ENCODE measurements at places on chromosomes 2 and 18.

DNA sequence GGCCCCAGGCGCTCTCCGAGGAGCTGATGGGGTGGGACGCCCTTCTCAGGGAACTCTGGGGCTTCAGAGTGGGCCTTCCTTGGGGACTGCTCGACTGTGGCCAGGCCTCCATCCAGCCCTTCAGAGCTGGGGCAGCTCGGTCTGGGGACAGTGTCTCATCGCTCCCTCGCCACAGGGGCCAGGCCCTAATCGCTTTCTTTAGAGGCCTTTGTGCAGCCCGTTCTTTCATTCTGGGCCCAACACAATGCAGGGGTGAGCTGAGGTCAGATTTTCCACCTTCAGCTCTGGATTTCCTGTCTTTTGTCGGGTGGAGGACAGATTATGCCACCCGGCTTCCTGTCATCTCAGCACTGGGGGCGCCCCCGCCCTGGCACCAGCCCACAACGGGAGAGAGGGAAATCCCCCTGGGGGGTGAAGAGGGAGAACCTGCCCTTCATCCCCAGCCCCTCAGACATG lies 25.2 kb downstream of the MYCN start:
- no peak for DNase-seq

GRCh38 chr2:232951891-232952290 lies 61.2 kb downstream of the NGEF start:
- no peak for DNase-seq

DNA sequence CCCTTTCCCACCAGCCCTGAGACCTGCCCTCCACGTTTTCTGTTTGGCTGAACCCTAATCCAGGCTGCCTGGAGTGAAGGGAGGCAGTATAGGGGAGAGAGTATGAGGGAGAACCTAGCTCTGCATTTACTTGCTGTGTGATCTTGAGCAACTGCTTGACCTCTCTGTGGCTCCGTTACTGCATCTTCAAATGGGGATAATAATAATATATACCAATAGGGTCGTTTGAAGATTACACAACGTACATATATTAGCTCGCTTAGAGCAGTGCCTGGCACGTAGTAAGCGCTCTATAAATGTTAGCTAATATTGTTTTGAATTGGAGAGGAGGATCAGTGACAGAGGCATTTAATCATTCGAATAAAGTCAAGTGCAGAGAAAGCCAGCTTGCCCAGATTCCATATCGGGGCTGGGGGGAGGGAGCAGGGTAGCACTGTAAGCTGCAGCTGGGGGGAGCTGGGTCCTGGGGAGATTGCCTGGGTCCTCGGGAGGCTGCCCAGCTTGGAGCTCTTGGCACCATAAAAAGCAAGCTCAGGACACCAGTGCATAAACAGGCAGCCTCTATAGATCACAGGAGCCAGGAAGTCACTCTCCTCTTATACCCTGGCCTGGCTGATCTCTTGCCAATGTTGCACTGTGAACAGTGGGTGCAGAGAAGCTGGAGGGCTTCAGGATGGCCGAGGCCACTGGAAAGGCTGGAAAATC lies 19.1 kb downstream of the KCNK3 start:
- no peak for DNase-seq

GRCh38 chr2:36333350-36334012 lies 22.1 kb upstream of the CRIM1 start:
- no peak for DNase-seq

DNA sequence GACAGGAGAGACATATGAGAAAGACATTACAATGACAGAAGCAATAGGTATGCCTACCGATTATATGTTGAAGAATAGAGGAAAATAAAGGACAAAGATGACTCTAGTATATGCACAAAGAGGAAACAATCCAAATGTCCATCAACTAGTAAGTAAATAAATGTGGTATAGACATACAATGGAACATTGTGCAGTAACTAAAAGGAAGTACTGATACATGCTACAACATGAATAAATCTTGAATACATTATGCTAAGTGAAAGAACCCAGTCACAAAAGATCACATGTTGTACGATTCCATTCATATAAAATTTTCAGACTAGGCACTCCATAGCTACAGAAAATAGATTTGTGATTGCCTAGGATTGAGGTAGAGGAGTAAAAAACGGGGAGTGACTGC lies 28.5 kb upstream of the PGAP1 start:
- DNase-seq: no peak

GRCh38 chr2:220775856-220776488 lies 796.1 kb downstream of the EPHA4 start:
- peak; percentile 40 for DNase-seq

DNA sequence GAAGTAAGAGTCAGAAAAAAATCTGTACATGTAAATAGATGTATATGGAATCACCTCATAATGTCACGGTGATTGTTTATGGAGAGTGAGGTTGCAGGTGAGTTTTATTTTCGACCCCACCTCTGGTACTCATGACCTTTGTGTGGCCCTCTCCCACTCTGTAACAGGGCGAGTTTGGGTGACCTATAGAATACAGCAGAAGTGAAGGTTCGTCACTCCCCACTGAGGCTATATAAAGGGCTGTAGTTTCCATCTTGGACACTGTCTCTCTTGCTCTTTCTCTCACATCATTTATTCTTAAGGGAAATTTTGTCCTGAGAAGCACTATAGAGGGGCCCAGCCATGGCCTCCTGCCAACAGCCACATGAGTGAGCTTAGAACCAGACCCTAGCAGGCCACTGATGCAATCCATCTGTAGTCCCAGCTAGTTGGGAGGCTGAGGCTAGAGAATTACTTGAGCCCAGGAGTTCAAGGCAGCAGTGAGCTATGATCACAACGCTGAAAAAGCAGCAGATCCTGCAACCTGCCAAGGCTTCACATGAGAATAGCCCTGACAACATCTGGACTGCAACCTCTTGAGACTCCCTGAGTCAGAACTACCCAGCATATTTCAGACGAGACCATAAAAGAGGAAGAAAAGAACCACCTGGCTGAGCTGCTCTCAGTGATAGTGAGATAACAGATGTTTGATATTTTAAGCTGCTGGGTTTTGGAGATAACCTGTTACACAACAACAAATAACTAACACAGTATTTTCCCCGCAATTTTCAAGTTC lies 74.3 kb upstream of the SLC1A4 start:
- DNase-seq: no peak

GRCh38 chr2:201698588-201699226 lies at the start of gene MPP4:
MPP4 (minus strand) TSS chr2:201698644; CDS start chr2:201693954, 4,690 bp downstream.
- peak; percentile 46 for DNase-seq

- DNase-seq: peak; percentile 3
These were observed 205.8 kb downstream of the ZNF385B start for GRCh38 chr2:179655627-179656026.

DNA sequence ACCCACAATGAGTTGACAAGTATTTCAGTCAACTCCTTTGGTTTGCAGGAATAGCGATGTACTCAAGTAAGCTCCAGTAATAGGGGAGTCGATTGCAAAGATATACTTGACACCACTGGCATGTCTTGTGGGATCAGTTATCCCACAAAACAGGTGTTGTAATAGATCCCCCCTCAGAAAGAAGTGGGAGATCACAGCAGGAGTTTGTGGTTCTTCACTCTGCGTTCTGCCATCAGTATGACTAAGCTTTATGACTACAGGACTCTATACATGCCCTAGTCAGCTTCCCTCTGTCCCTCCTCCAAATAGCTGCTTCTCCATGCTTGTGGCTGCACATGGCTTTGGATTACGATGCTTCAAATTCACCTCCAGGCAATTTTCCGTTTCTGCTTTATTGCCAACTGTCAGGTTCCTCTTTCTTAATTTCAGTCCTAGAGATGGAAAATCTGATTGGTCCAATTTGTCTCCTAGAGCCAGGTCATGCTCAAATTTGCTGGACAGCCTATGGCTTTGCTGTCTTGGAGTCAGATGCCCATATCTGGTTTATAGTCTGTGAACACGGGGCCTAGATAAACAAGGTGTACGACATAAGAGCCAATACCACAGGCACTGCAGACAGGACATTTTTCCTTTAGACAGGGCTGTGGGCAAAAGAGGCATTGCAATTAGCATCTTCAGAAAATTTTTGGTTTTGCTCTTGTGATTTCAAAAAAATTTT lies 221.7 kb downstream of the PAX3 start:
- no peak for DNase-seq

DNA sequence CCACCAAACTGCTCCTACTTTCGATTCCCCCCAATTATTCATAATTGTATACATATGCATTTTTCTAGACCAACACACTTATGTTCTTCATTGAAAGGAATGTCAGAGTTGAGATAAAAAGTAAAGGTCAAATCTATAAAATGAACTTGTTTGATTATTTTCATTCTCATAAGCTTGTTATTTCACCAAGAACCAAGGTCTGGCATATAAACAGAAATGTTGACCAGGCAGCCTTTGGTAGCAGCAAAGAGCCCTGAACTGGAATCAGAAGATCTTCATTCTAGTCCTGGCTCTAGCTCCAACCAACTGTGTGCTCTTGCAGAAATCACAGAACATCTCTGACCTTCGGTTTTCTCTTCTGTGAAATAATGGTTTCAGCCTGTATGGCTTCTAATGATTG lies 42.9 kb downstream of the RBKS start:
- DNase-seq: no peak

- DNase-seq: no peak
These were observed 181.1 kb upstream of the EPAS1 start for GRCh38 chr2:46116150-46116549.

DNA sequence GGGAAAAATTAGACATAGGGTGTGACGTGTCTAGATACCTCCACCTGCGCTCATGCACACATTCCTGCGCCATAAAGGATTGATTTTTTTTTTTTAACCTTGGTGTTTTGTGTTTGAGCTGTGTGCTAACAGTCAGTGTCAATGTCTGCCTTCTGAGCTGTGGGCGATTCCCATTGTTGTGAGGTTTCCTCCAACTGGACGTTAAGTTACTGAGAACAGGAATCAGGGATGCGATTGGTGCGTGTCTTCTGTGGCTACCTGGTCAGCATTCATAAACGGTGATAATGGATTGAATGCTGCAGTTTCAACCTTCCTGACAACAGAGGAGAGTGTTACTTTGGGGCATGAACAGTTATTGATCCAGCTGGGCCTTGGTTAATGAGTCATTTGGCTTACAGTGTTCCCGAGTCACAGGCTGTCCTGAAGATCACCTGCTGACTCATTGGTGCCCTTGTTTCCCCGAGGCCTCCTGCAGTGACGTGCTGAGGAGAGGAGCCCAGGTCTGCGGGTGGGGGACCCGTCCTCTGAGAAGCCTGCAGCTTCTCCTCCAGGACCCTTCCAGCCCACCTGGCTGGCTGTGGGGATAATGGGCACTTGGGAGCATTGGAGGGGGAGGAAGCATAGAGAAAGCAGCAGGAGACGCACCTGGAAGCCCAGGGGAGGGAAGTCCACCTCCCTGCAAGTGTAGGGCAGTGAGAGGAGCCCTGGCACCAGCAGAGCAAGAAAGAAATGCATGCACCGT lies 25.8 kb upstream of the CABYR start:
- DNase-seq: no peak

- DNase-seq: no peak
These were observed 37.5 kb downstream of the DHRS9 start for GRCh38 chr2:169106563-169107545.

DNA sequence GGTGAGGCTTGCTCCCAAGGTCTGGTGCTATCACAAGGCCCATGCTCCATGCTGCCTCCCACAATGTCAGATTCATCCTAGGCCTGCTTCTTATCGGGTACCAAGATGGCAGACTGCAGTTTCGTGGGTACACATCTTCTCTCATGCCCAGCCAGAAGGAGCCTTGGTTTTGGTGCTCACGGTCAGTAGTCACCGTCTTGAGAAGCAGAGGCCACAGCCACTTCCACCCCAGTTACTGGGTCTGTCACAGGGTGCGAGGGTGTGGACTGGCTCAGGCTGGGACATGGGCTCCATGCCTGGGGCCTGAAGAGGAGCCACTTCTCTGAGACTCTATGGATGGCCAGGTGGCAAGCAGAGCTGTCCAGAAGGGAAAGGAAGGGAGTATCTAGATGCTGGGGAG lies 178.8 kb upstream of the HS6ST1 start:
- DNase-seq: no peak

GRCh38 chr18:6741232-6741663 lies 11.7 kb downstream of the ARHGAP28 start:
- peak; percentile 99 for DNase-seq

- peak; percentile 16 for DNase-seq
These were observed 1590.0 kb upstream of the LRRTM1 start for GRCh38 chr2:81894451-81894990.

GRCh38 chr2:14967729-14968128 lies 335.2 kb downstream of the LRATD1 start:
- no peak for DNase-seq

- no peak for DNase-seq
These were observed 59.2 kb downstream of the TMEM18 start for GRCh38 chr2:618005-618404.

DNA sequence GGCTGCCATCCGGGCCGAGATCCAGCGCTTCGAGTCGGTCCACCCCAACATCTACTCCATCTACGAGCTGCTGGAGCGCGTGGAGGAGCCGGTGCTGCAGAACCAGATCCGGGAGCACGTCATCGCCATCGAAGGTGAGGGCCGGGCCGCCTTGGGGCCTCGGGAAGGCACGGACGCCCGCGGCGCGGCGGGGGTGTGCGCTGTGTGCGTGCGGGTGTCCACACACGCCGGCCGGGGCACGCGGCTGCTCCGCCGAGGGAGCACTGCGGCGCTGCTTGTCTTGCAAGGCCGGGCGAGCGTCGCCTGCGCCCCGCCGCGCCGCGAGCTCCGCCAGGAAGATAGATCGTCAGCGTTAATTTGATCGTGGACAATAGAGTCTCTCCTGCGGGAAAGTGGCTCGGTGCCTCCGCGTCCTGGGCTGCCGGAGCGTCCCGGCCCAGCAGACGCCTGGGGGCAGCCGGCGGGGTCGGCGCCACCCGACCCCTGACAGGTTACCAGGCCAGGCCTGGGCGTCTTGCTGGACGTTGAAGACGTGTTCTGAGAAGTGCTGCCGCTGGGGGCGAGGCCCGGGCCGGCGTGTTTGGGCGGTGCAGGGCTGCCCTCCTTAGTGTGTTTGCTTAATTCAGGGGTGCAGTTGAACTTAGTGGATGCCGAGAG lies 1.0 kb downstream of the AGAP1 start:
- DNase-seq: peak; percentile 45

DNA sequence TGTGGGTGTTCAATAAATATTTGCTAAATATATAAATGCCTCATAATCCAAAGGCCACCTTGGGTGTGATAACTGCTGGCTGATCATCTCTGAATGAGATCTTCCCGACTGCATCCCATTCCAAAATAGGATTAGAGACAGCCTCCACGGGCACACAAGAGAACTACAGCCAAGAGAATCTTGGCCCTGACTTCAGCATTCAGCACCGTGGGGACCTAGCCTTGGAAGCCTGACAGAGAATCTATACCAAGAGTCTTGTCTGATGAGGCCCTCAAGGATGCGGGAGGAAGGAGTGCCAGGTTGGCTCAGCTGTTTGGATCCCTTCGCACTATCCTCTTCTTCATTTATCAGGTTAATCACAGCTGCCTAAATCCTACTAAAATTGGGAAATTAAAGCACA lies 85.8 kb downstream of the RBM43 start:
- no peak for DNase-seq

- DNase-seq: no peak
These were observed 22.1 kb downstream of the CERS6 start for GRCh38 chr2:168478206-168478605.

GRCh38 chr2:151334082-151334815 lies 23.1 kb upstream of the TNFAIP6 start:
- peak; percentile 94 for DNase-seq

- DNase-seq: peak; percentile 89
These were observed 182.5 kb upstream of the OSR1 start for GRCh38 chr2:19540739-19541525.

- DNase-seq: no peak
These were observed 53.8 kb downstream of the COL6A3 start for GRCh38 chr2:237359894-237360780.

Data from fibroblast of skin of scalp (primary cell).